ENCODE measurements at places on chromosomes 5 and 9.

- DNase-seq, result no peak
Measured at GRCh38 chr5:1268666-1269065, 26.2 kb downstream of the TERT start.

DNA sequence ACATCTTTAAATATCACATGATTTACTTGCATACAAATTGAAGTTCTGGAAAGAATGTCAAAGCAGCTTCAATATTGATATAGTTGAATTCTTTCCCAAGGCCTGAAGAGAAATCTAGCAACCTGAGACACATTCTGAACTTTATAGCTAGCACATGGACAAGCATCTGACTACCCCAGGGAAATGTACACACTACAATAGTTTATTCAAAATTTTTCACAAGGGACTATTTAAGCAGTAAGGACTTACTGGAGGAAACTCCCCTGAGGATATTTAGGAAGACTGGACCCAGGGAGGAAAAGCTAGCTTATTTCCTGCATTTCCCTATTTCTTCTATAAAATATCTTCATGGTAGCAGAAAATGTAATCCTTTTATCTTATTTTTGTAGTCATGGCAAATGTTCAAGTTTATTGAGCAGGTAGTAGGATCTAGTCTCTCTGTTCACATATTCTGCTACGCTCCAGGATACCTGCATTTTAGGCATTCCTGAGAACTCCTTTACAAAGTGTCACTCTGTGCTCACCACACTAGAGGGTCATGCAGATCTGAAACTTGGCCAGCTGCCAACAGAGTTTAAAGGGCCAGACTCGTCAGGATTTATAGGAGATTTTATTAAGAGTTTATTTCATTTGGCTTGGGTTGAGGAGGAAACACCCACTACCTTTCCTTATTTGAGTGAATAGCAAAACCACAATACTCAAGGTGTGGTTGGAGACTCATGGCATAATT, 348.4 kb upstream of the FTMT start:
- DNase-seq, result no peak

DNA sequence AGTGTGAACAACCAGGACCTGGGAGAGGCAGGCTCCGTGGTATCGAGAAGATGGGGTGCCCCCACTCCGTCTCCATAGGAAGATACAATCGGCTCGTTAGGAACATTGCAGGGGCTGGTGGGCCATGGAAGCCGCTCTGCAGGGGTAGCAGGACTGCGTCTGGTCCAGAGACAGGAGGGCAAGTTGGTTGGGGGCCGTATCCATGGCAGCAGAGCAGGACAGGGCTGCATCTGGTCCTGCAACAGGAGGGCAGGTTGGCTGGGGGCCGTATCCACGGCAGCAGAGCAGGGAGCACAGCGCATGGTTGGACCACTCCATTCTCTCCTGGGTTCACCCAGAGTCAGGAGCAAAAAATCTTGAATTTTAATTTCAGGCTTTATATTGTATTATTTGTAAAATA, 98.2 kb downstream of the ANKRD33B start:
- no peak for DNase-seq

DNA sequence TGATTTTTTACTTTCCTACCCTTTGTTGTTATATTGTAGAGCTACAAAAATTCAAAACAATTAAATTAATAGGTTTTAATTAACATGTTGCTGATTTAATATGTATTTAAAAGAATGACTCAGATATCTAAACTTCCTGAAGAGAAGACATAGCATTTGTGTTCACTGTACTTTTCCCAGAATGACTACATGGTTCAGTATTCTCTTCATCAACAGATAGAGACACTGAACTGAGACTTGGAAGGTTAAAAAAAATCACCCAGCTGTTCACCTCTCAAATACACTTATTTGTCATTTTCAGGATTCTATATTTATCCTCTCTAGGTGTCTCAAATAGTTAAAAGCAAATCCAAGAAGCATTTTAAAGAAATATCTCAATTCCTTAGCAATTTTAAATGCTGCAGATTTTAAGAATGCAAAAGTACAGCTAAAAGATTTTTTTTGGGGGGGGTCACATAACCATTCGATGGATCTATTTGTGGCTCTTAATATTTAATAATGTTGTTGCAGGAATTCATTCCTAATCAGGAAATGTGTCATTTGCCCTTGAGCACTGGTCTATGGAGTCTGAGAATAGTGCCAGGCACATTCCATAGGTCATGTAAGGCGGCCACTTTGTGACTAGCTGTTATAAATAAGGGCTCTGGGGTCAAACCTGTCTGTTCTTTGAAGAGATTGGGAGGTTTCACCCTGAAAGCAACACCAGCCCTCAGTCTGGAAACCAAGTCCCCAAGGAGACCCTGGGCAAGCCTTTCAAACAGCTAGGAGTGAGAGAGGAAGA, 463.1 kb downstream of the NR2F1-AS1 start:
- DNase-seq, result no peak

DNA sequence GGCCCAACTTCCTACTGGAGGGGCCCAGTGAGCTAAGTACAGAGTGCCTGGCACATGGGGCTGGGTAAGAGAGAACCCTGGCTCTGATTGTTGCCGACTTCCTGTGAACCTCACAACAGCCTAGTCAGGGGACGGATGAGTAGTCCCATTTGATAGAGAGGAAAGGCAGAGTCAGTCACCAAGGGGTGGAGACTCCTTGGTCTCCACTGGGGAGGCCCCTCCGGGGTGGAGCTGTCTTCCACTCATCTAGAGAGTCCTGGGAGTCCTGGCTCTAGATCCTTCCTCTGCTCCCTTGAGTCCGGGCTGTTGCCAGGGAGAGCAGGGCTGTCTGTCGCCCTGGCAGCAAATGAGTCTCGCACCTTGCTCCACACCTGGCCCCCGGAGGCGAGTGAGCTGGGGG, 8.0 kb downstream of the GRK6 start:
- no peak for DNase-seq
